Body of pancreas (tissue), 4 donors: ENCODE measurements at places on chromosomes 7 and 10.

DNA sequence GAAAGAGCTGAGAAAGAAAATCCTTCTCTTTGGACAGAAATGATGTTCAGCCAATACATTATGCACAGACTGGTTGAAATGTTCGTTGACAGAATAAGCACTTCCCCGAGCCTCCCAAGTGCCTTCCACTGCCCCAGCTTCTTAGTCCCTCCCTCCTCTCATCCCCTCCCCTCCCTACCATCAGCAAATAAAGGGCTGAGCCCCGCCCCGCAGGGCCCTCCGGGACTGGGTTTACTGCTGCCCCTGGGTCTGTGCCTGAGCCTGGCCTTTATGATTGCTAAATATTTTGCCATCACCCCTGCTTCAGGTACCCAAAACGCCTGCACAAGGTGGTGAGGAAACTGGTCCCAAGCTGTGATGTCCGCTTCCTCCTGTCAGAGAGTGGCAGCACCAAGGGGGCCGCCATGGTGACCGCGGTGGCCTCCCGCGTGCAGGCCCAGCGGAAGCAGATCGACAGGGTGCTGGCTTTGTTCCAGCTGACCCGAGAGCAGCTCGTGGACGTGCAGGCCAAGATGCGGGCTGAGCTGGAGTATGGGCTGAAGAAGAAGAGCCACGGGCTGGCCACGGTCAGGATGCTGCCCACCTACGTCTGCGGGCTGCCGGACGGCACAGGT lies 28.1 kb downstream of the HKDC1 start:
- H3K4me3 ChIP-seq = no peak overlapping the region
- H3K27me3 ChIP-seq = no peaks in the 10 kb centered on the region
- no peak for DNase-seq
- no peak overlapping the region for H3K27ac ChIP-seq
- H3K36me3 ChIP-seq = no peaks in the 10 kb centered on the region

DNA sequence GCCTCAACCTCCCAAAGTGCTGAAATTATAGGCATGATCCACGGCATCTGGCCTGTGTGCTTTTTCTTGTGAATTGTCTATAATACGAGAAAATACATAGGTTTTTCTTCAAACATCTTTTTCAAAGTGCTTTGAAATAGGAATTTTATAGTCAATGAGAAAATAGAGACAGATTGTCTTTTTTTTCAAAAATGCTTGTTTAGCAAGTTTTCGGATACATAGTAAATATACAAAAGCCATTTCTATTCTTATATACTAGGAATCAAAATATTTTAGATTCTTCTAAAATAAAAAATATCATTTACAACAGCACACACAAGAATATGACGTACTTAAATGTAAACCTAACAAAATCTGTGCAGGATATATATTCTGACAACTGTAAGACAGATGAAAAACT lies 1.6 kb upstream of the LYZL2 start:
- no peak overlapping the region for H3K27ac ChIP-seq
- H3K4me1 ChIP-seq = no peaks in the 10 kb centered on the region
- no peak overlapping the region for H3K4me3 ChIP-seq
- no peak for DNase-seq

GRCh38 chr10:124204726-124205125 lies 111.3 kb upstream of the CHST15 start:
- H3K4me1 ChIP-seq = no peaks in the 10 kb centered on the region
- no peak overlapping the region for H3K4me3 ChIP-seq
- no peaks in the 10 kb centered on the region for H3K27me3 ChIP-seq
- no peak for DNase-seq
- H3K27ac ChIP-seq = no peak overlapping the region

- H3K27me3 ChIP-seq = no peaks in the 10 kb centered on the region
- peaks cover 33% of the 10 kb centered on the region for H3K4me1 ChIP-seq
- no peak overlapping the region for H3K4me3 ChIP-seq
- H3K27ac ChIP-seq = no peak overlapping the region
- no peaks in the 10 kb centered on the region for H3K36me3 ChIP-seq
Observed at GRCh38 chr7:1049006-1049741, 4.8 kb downstream of the GPR146 start.

DNA sequence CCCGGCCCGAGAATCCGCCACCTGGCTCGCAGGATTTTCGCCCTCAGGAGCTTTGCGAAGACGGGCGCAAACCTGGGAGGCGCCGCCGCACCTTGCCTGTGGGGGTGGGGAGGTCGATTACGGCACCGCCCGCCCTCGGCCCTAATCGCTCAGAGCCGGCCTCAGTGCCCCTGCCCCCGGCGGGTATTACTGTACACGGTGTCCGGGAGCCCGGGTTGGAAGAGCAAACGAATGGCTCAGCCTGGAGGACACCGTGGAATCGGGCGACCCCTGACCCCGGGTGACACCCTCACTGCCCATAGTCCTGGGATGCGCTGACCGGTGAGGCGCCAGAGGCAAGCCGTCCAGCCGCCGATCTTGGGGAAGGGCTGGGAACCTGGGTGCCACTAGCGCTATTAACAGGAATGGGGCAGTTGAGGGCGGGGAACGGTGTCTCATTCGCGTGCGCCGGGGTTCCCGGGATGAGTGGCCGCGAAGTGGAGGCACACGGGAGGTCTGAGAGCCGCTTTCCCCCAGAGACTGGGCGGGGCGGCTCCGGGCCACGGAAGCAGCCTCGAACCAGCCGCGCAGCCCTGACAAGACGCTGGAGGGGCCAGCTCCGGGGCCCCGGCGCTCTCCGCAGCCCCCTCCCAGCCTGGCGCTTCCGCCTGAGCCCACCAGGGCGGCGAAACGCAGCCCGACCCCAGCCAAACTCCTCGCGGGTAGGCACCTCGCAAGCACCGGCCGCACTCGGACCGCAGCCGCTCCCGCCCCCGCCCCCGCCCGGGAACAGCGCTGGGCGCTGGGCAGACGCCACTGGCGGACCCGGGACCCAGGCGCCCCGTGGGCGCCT lies 167.5 kb downstream of the NRF1 start:
- peak; percentile 51 for DNase-seq
- H3K4me3 ChIP-seq = peak overlapping the region; percentile 57
- no peaks in the 10 kb centered on the region for H3K27me3 ChIP-seq
- H3K27ac ChIP-seq = peak overlapping the region; percentile 98
- peaks cover 52% of the 10 kb centered on the region for H3K4me1 ChIP-seq

- no peaks in the 10 kb centered on the region for H3K27me3 ChIP-seq
- H3K4me1 ChIP-seq = peaks cover 22% of the 10 kb centered on the region
- DNase-seq = no peak
- no peak overlapping the region for H3K27ac ChIP-seq
Observed at GRCh38 chr7:92781117-92781720, 55.2 kb downstream of the CDK6 start.

GRCh38 chr7:51229620-51230323 lies 86.8 kb downstream of the COBL start:
- no peaks in the 10 kb centered on the region for H3K27me3 ChIP-seq
- H3K4me1 ChIP-seq = peaks cover 13% of the 10 kb centered on the region
- H3K27ac ChIP-seq = no peak overlapping the region

DNA sequence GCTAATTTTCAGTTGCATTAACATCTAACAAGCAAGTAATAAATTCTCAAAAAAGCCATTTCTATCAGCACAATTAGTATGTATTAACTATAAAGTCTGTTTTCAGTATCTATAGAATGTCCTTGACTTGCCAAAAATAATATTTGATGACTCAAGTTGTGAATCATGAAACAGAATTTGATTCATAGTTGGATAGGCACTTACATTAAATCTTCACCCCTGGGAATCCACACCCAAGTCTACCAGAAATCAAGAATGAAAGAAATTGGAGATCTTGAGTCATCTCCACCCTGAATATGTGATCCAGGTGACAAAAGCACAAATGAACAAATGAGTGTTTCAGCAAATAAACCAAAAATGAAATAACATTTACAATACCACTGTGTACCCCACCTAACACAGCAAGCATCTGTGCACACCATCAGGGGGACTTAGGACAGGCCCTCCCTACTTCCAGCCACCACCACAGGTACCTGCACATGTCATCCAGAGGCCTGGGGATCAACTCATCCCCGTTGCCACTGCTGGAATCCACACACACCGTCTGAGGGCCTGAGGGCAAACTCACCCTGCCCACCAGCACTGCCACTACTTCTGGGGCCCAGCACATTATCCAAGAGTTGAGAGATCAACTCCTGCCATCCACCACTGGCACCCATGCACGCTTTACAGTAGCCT lies 160.1 kb downstream of the MTERF1 start:
- DNase-seq = no peak
- H3K4me3 ChIP-seq = no peak overlapping the region
- no peaks in the 10 kb centered on the region for H3K4me1 ChIP-seq
- no peak overlapping the region for H3K27ac ChIP-seq

- no peaks in the 10 kb centered on the region for H3K27me3 ChIP-seq
- DNase-seq = no peak
- H3K27ac ChIP-seq = no peak overlapping the region
- H3K4me3 ChIP-seq = no peak overlapping the region
- H3K4me1 ChIP-seq = no peaks in the 10 kb centered on the region
Observed at GRCh38 chr7:141630621-141631020, 71.3 kb downstream of the DENND11 start.

- H3K36me3 ChIP-seq = no peaks in the 10 kb centered on the region
- H3K4me1 ChIP-seq = peaks cover 5% of the 10 kb centered on the region
- no peak for DNase-seq
Observed at GRCh38 chr7:117724898-117725297, 148.3 kb downstream of the CTTNBP2 start.

DNA sequence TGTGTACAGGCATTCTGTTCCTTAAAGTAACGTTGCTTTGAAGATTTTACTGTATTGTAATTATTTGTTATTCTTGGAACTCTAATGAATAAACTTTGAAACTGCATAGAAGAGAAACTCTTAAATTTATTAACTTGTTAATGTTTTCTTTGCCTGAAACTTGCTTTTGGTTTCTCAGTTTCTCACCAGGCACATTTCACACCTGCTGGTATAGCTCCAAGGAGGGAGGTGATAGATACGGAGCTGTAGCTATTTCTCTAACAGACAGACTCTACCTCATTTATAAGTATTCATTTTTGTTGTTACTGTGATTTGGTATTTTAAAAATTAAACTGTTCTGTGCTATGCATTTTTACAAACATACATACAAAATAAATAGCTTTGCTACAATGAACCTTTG lies 32.7 kb downstream of the R3HCC1L start:
- H3K27ac ChIP-seq = no peak overlapping the region
- no peaks in the 10 kb centered on the region for H3K36me3 ChIP-seq
- no peak overlapping the region for H3K4me3 ChIP-seq
- H3K27me3 ChIP-seq = no peaks in the 10 kb centered on the region
- no peaks in the 10 kb centered on the region for H3K4me1 ChIP-seq

DNA sequence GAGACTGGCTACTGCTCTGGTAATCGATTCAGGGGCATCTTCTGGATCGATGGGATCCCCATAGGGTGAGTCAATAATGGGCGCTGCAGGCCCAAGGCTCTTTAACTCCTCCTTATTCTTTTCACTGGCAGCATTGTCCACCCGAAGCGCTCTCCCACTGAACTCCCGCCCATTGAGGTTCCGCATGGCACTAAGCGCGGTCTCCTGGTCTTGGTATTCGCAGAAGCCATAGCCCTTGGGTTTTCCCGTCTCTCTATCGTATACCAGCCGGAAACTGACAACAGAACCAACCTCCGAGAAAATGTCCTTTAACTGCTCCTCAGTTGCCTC lies 285 bp downstream of the CSTF2T start:
- no peak for DNase-seq
- no peaks in the 10 kb centered on the region for H3K27me3 ChIP-seq
- H3K4me3 ChIP-seq = peak overlapping the region; percentile 66
- H3K36me3 ChIP-seq = no peaks in the 10 kb centered on the region
- peak overlapping the region; percentile 92 for H3K27ac ChIP-seq

GRCh38 chr10:103802637-103803353 lies 52.6 kb downstream of the SH3PXD2A start:
- H3K27ac ChIP-seq = no peak overlapping the region
- no peaks in the 10 kb centered on the region for H3K4me1 ChIP-seq
- no peaks in the 10 kb centered on the region for H3K27me3 ChIP-seq
- H3K4me3 ChIP-seq = no peak overlapping the region

DNA sequence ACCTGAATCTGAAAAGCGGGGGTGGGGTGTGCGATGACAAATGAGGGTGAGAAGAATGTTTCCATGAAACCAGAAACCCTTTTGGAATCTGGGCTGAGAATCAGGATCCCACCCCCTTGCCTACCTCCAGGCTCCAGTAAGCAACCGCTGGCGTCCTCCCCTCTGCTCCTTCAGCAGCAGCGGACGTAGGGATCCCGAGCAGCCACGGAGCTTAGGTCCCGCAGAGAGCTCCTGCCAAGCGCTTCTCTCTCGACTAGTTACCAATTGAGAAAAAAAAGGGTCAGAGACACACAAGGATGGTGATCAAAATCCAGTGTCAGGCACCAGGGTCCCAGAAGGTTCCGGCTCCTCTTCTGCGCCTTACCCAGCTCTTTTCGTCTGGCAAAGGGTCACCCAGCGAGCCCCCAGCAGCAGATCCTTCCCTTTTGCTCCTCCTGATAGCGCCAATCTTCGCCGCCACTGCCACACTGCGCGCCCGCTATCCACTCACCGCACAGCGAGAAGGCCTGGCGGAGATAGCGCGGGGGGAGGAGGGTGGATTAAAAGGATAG lies 733.5 kb downstream of the ZWINT start:
- no peak overlapping the region for H3K4me3 ChIP-seq
- H3K27ac ChIP-seq = no peak overlapping the region
- peaks cover 22% of the 10 kb centered on the region for H3K4me1 ChIP-seq
- H3K36me3 ChIP-seq = no peaks in the 10 kb centered on the region
- DNase-seq = no peak

DNA sequence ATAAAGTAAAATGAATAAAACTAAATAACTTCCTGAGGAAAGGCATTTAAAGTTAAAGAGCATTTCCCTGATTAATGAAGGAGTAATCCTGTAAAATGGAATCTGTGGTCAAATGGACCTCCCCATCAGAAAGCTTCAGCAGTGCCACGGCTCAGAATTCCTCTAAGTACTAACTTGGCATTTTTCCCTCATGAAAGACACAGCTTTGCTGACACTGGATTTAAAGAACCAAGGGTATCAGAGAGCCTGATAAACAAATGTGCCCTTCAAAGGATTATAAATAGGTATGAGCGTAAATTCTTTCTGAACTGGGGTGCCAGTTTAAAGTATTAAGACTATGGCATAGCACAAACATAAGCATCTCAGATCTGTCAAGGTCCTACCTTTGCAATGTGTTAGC lies 24.2 kb upstream of the RNF148 start:
- no peak overlapping the region for H3K4me3 ChIP-seq
- no peak for DNase-seq
- peaks cover 21% of the 10 kb centered on the region for H3K4me1 ChIP-seq
- no peaks in the 10 kb centered on the region for H3K27me3 ChIP-seq

- peaks cover 58% of the 10 kb centered on the region for H3K4me1 ChIP-seq
- no peaks in the 10 kb centered on the region for H3K36me3 ChIP-seq
- H3K27me3 ChIP-seq = peaks cover 22% of the 10 kb centered on the region
- no peak for DNase-seq
Observed at GRCh38 chr10:101223274-101224059, 5.8 kb downstream of the LBX1 start.

- peaks cover 7% of the 10 kb centered on the region for H3K4me1 ChIP-seq
- no peaks in the 10 kb centered on the region for H3K27me3 ChIP-seq
- H3K36me3 ChIP-seq = no peaks in the 10 kb centered on the region
- no peak for DNase-seq
- H3K4me3 ChIP-seq = no peak overlapping the region
Observed at GRCh38 chr7:157380416-157380815, 43.6 kb downstream of the DNAJB6 start.

GRCh38 chr7:29896685-29897411 lies 90.5 kb downstream of the WIPF3 start:
- H3K27me3 ChIP-seq = no peaks in the 10 kb centered on the region
- H3K4me3 ChIP-seq = no peak overlapping the region
- H3K4me1 ChIP-seq = no peaks in the 10 kb centered on the region
- DNase-seq = no peak
- no peak overlapping the region for H3K27ac ChIP-seq
- no peaks in the 10 kb centered on the region for H3K36me3 ChIP-seq

- H3K27ac ChIP-seq = no peak overlapping the region
- H3K36me3 ChIP-seq = no peaks in the 10 kb centered on the region
- H3K27me3 ChIP-seq = no peaks in the 10 kb centered on the region
- H3K4me3 ChIP-seq = no peak overlapping the region
Observed at GRCh38 chr7:77542409-77542808, 5.3 kb downstream of the PTPN12 start.
